Purkinje cell (primary cell): ENCODE measurements at places on chromosomes 12 and 14. TPM values are rescaled to one million over a fixed set of nuclear protein-coding genes. Genes with fewer than 3 reads are reported as not detected.

The TOMM20L gene
- polyA plus RNA-seq: not detected in 2 replicates

The ZNF385A gene
- polyA plus RNA-seq: 6.1 and 12.1 TPM in 2 replicates

The ANG gene
- polyA plus RNA-seq: 1.7 TPM in 1 of 2 replicates, not detected in the other

The GDF3 gene
- polyA plus RNA-seq: not detected in 2 replicates

The RNASE7 gene
- not detected in 2 replicates for polyA plus RNA-seq

The PIP4K2C gene
- 81.0 and 95.3 TPM in 2 replicates for polyA plus RNA-seq

The C1QL4 gene
- polyA plus RNA-seq: not detected in 2 replicates

The ENDOU gene
- not detected in 2 replicates for polyA plus RNA-seq

The OR4E2 gene
- polyA plus RNA-seq: not detected in 2 replicates

The IKZF4 gene
- polyA plus RNA-seq: 1.0 and 2.1 TPM in 2 replicates

The TAS2R43 gene
- polyA plus RNA-seq: not detected in 2 replicates

The KLRG1 gene
- polyA plus RNA-seq: 2.8 and 11.9 TPM in 2 replicates

The MAP1LC3B2 gene
- 2.1 and 3.1 TPM in 2 replicates for polyA plus RNA-seq

The GLS2 gene
- polyA plus RNA-seq: 8.9 and 18.7 TPM in 2 replicates

The MYH6 gene
- polyA plus RNA-seq: not detected in 2 replicates

The KRT6C gene
- not detected in 2 replicates for polyA plus RNA-seq

The PLA2G1B gene
- polyA plus RNA-seq: not detected in 2 replicates

The OR4Q2 gene
- polyA plus RNA-seq: not detected in 2 replicates

The CLEC4A gene
- polyA plus RNA-seq: 1.2 and 3.8 TPM in 2 replicates

The SMCO2 gene
- not detected in 2 replicates for polyA plus RNA-seq
